Panc1 (cell line): ENCODE measurements at places on chromosomes 6 and 20. TPM values are rescaled to one million over a fixed set of nuclear protein-coding genes. Genes with fewer than 3 reads are reported as not detected.

Gene CALHM4
- total RNA-seq: not detected

Gene ZBTB12
- 9.4 TPM for total RNA-seq

Gene CTAGE9
- total RNA-seq: 0.15 TPM

Gene DCDC2
- 0.15 TPM for total RNA-seq

Gene ZC2HC1B
- not detected for total RNA-seq
